ENCODE measurements at places on chromosomes 5 and 9. TPM values are rescaled to one million over a fixed set of nuclear protein-coding genes. Genes with fewer than 3 reads are reported as not detected.

The FBXL17 gene
- 16.1 TPM for total RNA-seq

The PCDHGB4 gene
- 8.7 TPM for total RNA-seq

The CCNJL gene
- 0.34 TPM for total RNA-seq

GRCh38 chr9:103037508-103038477, 42.7 kb downstream of the CYLC2 start:
- peak; percentile 56 for DNase-seq

DNA sequence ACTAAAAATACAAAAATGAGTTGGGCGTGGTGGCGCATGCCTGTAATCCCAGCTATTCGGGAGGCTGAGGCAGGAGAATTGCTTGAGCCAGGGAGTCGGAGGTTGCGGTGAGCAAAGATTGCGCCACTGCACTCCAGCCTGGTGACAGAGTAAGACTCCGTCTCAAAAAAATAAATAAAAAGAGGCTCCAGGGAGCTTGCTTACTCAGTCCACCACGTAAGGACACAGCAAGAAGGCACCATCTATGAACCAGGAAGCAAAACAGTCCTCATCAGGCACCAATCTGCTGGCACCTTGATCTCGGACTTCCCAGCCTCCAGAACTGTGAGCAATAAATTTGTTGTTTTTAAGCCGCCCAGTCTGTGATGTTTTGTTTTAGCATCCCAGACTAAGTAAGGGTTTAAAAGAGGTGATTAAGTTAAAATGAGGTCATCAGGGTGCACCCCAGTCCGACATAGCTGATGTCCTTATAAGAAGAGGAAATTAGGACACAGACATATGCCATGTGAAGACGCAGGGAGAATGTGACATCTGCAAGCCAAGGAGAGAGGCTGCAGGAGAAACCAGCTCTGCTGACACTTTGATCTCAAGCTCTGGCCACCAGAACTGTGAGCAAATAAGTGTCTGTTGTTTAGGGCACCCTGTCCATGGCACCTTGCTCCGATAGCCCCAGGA, 45.9 kb downstream of the C9orf50 start:
- no peak for DNase-seq

DNA sequence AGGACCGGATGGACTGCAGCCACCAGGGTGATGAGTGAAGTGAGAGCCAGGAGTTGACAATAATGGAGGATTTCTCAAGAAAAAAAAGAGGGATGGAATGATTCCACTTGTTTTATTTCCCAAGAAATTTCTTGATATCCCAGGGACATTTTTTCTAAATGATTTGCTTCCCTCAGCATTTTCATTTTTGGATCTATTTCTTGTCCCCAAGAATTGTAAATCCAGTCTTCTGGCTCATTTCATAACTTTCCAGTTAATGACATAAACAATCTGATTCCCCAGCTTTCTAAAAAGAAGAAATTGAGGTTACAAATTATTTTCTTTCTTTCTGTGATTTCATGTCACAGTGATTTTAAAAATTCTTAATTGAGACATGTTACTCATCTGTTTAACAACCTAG, 446.5 kb downstream of the PRR16 start:
- no peak for DNase-seq

DNA sequence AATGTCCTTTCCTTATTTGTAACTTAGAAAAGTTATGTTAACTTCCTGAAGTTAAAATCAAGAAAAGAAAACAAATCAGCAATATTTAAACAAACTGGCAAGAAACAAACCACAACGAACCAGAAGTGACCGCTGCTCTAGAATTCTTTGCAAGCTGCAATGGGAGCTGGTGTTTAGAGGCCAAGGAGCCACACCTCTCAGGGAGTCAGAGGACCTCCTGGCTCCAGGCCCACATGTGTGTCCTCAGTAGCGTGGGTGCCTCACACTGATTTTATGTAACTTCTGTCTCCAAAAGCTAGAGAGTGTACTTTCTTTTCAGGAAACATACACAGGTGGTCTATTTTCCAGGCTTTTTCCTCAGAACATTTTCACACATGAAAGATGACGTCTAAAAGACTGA, 100.4 kb downstream of the IRX2 start:
- no peak for DNase-seq

Data from lower leg skin (tissue), 4 donors.